ENCODE measurements at places on chromosomes 4 and X.

DNA sequence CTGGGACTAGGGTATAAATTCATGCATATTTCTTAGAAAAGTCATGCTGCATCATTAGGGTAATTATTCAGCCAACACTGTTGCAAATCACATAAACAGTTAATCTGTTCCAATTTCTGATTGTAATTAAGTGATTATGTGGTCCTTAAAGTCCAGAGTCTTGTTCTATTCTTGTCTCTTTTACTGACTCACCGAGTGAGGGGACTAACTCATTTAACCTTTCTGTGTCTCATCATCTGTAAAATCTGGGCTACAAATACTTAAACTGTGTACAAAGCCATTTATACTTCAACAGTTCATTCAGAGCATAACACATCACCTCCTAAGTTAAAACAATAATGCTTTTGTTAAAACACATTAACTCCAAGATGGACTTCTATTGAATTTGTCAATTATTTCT lies 65.4 kb upstream of the KLHL13 start:
- no peak for DNase-seq

DNA sequence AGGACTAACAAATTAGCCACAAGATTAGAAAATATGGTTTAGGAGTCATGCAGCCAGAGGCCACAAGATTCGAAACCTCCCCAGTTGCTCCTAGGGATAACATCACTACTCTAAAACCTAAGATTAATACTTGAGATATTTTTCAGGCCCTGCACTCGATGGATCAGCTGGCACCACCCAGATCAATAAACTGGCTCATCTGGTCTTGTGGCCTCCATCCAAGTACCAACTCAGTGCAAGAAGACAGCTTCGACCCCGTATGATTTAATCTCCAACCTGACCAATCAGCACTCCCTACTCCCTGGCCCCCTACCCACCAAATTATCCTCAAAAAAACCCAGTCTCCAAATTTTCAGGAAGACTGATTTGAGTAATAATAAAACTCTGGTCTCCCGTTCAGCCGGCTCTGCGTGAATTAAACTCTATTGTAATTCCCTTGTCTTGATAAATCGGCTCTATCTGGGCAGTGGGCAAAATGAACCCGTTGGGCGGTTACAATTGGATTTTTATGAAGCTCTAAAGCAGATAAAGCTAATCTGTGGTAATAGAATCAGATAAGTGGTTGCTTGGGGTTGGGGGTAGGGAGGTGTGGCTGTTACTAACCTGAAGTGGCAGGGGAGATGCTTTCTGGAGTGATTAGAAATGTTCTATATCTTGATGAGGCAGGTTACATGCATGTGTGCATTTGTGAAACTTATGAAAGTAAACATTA lies 91.8 kb upstream of the ATXN3L start:
- DNase-seq = no peak

GRCh38 chrX:44871931-44872820 lies 812 bp upstream of the KDM6A start:
- no peak for DNase-seq

DNA sequence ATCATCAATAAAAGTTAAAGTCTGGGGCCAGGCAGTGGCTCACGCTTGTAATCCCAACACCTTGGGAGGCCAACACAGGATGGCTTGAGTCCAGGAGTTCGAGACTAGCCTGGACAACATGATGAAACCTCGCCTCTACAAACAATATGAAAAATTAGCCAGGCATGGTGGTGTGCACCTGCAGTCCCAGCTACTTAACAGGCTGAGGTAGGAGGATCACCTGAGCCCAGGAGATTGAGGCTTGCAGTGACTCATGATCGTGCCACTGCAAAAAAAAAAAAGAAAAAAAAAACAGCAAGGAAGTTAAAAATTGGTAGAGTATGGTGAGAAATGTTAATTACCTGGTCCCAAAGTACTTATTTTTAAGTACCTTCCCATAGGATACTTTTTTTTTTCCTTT lies 27.5 kb downstream of the FBXW7 start:
- DNase-seq = no peak

DNA sequence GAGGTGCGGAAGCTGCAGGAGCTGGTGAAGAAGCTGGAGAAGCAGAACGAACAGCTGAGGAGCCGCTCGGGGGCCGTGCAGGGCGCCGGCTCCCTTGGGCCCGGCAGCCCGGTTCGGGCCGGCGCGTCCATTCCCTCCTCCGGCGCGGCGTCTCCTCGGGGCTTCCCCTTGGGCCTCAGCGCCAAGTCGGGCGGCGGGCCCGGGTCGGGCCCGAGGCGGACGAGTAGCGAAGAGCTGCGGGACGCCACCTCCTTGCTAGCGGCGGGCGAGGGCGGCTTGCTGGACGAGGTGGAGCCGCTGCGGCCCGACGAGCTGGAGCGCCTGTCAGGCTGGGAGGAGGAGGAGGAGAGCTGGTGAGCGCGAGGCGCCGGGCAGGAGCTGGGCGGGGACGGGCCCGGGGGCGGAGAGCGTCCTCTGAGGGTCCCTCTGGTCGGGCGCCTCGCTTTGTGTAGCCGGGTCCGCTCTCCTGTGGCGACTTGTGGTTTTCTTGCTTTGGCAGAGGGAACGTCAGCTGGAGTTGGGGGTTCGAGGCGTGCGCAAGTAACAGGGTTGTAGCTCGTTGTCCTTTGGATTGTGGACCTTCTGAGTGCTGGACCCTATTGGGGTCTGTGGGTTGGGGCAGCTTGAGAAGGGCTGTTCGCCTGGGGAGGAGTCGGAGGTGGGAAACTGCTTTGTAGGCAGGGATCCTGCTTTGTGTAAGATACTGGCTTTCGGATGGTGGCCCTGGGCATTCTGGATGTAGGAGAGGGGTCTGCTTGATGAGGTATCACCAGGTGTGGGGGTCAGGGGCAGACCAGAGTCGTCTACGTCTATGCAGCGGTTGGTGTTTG lies 662 bp downstream of the SLAIN2 start:
- DNase-seq = peak; percentile 82

- no peak for DNase-seq
Observed at GRCh38 chrX:153320555-153321184, 897 bp downstream of the PNMA6F start.

DNA sequence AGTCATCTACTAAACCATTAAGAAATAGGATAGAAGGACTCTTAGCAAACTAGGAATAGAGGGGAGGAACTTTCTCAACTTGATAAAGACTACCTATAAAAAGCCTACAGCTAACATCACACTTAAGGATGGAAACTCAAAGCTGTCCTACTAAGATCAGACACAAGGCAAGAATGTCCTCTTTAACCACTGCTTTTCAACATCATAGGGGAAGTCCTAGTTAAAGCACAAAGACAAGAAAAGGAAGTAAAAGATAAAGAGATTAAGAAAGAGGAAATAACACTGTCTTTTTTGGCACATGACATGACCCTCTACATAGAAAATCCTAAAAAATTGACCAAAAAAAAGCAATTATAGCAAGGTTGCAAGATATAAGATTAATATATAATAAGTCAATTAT lies 136.6 kb downstream of the FBXW7 start:
- DNase-seq = no peak

DNA sequence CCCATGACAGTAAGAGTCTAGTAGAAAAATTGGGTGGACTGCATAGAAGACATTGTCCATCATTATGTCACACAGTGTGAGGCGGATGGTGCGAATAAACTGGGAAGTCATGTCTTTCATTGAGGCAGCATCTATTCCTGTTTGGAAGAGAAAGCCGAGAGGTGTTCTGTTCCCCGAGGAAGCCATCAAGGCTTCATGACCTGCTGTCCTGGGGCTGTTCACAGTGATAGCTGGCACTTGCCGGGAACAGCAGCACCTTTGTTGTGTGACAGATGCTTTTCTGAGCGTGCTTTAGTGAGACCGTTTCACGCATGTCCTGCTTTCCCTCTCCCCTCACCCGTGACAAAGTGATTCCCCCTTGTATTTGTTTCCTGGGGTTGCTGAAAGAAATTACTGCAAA lies 20.3 kb downstream of the RGS12 start:
- DNase-seq = peak; percentile 32

GRCh38 chr4:109302361-109303139 lies at the start of gene COL25A1:
COL25A1 (minus strand) TSS chr4:109302658.
- DNase-seq = peak; percentile 94
